ENCODE measurements at places on chromosomes 7 and 10. TPM values are rescaled to one million over a fixed set of nuclear protein-coding genes. Genes with fewer than 3 reads are reported as not detected.

- no peaks in the 10 kb centered on the region for H3K4me1 ChIP-seq
- no peak overlapping the region for H3K27ac ChIP-seq
- no peak overlapping the region for H3K4me3 ChIP-seq
- no peaks in the 10 kb centered on the region for H3K27me3 ChIP-seq
These were observed 89.0 kb upstream of the C10orf90 start for GRCh38 chr10:126759531-126759930.

CDCA7L gene
- total RNA-seq: 111 TPM

DNA sequence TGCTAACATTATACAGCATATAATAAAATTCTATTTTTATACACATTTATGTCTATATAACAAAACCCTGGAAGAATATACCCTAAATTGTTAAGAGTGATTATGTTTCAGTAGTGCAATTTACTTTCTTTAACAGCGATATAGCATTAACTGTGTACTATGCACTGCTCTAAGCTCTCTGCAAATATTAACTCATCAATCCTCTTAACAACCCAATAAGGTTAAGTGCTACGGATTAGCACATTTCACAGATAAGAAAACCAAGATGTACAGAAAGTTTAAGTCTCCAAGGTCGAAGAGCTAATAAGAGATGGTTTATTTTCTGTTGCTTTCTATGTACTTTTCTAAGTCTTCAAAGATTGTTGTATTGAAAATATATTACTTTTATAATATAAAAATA lies 95.8 kb downstream of the SEMA3C start:
- no peak for DNase-seq
- no peaks in the 10 kb centered on the region for H3K27me3 ChIP-seq
- no peak overlapping the region for H3K4me3 ChIP-seq

DNA sequence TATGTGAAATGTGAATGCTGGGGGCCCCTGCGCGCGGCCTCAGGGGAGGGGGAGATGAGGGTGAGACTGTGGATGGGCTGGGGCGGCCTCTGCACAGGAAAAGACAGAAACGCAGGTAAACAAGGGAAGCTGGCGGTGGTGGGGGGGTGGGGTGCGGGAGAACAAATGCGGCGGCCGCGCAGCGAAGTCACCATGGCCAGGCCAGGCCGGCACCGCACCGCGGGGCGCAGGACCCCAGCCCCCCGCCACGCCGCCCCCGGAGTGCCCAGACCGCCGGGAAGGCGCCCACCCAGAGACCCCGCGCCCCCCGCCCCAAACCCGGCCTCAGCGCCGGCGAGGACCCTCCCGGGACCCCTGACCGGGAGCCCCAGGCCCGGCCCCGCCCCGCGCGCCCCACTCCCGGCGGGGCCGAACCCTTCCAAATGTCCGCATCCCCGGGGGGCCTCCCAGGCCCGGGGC lies 14.5 kb upstream of the DNAAF5 start:
- DNase-seq: no peak
- no peak overlapping the region for H3K4me3 ChIP-seq
- H3K4me1 ChIP-seq: no peaks in the 10 kb centered on the region
- no peaks in the 10 kb centered on the region for H3K27me3 ChIP-seq
- peaks cover 30% of the 10 kb centered on the region for H3K36me3 ChIP-seq

DEPP1 gene
- 1.7 TPM for total RNA-seq

- no peak overlapping the region for H3K4me3 ChIP-seq
- DNase-seq: no peak
- no peaks in the 10 kb centered on the region for H3K36me3 ChIP-seq
- H3K27me3 ChIP-seq: no peaks in the 10 kb centered on the region
- H3K27ac ChIP-seq: no peak overlapping the region
These were observed 22.4 kb upstream of the KLF6 start for GRCh38 chr10:3807211-3807927.
